ENCODE measurements at places on chromosomes 5 and 9.

GRCh38 chr5:163595932-163596607 lies 90.7 kb downstream of the MAT2B start:
- DNase-seq, result no peak

DNA sequence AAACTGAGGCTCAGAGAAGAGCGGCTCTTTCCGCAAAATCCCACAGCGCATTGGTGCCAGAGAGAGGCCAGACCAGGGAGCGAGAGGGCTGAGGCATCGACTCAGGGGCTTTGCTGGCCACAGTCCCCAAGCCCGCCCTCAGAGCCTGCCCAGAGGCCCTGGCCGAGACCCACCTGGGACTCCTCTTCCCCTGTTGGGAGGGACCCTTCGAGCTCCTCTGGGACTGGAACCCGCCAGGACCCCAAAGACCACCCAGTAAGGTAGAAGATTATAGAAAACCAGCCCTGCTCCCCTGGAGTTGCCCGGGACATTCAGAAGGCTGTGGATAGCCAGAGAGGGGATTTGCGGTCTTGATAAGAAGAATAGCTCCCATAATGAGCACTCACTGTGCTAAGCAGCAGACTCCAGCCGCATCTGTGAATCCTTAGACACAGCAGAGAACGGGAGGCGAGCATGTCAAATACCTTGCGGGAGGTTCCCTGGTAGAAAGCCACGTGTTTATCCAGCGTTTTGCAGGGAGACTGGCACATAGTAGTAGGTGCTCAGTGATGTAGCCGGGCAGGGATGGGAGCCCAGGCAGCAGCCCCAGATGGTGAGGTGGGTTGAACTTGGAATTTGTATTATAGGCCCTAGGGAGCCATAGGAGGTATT lies 651 bp upstream of the AK1 start:
- no peak for DNase-seq

GRCh38 chr9:102085548-102085947 lies 347.1 kb upstream of the GRIN3A start:
- DNase-seq, result no peak

GRCh38 chr5:37532976-37533740 lies 154.0 kb downstream of the WDR70 start:
- DNase-seq, result no peak

DNA sequence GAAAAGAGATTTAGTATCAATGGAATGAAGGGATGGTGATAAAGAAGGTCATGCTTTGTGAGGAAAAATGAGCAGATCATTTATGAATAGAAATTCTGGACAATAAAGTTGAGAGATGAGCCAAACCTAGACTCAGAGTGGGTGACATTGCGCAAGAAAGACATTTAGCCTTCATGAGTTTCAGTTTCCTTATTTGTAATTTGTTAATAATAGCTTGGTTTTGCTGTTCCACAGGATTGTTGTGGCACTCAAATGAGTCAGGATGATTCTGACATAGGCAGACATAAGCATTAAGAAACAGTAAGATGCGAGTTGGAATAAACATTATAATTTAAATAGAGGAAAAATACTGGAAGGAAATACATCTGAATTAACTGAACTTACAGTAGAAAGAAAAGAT lies 34.8 kb downstream of the ITGA2 start:
- DNase-seq, result peak; percentile 83

- no peak for DNase-seq
Measured at GRCh38 chr9:88685966-88686365, 151.0 kb downstream of the NXNL2 start.

DNA sequence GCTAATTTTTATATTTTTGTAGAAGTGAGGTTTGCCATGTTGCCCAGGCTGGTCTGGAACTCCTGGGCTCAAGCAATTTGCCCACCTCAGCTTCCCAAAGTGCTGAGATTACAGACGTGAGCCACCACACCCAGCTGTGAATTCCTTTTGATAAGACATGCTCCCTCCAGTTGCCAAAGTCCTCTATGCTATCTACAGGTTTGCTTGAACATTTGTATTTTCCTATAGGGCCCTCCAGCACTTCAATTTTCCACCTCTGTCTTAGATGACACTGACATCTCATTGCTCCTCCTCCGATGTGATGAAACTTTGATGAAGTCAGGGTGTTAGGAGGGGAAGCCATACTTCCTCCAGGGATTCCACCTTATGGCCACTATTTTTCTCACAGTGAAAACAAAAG lies 25.2 kb upstream of the CTSV start:
- no peak for DNase-seq

DNA sequence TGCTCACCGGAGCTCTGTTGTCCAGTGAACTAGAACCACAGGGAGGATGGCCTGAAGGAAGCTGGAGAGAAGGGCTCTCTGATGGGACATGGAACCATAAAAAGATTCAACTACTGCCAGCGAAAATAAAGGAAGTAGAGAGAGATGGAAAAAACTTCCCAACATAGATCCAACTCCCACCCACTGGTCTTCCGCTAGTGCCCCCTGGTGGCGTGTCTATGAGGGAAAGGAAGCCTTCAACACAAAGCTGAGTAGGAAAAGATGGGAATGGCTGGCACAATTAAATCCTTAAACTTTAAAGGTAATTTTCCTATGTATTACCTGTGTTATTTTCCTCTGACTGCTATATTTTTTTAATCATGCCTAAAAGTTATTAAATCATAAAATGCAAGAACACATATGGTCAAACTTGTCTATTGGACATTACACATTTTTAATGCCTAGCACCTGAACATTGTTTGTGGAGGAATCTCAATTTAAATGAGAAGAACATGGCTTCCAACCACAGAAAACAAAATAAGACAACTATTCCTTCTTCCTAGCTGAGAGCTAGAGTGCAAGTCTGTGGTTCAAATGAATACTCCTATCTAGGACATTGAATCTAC lies 51.5 kb downstream of the CEP120 start:
- DNase-seq, result peak; percentile 6

GRCh38 chr9:128390150-128390812 lies 19.1 kb downstream of the URM1 start:
- DNase-seq, result no peak

GRCh38 chr5:91361055-91361701 lies 21.9 kb downstream of the ARRDC3 start:
- DNase-seq, result peak; percentile 61

DNA sequence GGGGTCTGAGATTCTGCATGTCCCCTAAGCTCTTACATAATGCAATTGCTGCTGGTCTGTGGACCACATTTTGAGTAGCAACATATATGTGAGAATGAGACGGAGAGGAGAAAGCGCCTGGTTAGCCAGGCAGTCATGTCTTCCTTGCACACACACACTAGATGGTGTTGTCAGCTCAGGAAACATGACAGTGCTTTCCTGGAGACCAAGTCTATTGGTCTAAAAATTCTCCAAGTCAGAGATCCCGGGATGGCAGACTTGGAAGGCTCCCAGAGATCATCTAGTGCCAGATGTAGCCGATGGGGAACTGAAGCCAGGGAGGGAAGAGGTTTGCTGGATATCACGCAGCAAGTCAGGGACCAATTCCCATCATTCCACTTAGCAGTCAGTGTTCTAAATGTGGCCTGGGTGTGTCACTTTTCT lies 53.4 kb downstream of the GALNT12 start:
- no peak for DNase-seq

DNA sequence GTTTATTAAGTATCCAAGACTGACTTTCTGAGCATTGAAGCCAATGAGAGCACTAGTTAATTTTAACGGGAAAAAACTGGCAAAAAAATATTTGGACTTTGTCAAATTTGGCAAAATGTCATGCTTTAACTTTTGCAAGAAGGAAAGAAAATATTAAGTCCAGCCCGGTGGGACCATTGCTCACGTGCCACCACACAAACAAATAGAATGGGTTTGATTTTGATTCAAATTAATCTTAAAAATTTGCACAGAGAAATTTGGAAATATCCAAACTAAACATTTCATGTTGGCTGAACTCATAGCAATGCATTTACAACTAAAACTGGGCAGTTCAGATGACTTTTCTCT lies 302.2 kb downstream of the EBF1 start:
- DNase-seq, result no peak

DNA sequence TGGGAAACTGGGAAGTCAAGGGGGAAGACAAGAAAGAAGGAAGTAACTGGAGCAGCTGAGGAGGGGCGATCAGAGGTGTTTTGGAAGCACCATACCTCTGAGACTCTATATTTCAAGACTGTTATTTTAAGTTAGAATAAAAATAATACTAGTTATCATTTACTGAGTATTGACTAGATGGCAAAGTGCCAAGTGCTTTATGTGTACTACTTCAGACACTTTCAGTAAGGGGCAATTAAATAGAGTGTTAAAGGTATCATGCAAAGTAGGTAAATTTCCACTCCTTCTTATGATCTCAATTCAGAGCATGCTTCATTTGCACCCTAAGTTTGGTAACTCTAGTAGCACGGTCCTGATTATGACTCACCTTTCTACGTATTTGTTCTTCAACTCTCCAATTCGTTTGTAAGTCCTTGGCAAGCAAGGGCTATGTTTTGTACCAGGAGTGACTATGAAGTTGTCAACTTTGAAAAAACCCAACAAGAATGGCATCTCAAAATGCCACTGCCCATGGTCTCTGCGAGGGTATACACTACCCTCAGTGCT lies 152.4 kb upstream of the RAPGEF1 start:
- no peak for DNase-seq

GRCh38 chr5:141919218-141920119 lies 4.2 kb upstream of the DELE1 start:
- no peak for DNase-seq

DNA sequence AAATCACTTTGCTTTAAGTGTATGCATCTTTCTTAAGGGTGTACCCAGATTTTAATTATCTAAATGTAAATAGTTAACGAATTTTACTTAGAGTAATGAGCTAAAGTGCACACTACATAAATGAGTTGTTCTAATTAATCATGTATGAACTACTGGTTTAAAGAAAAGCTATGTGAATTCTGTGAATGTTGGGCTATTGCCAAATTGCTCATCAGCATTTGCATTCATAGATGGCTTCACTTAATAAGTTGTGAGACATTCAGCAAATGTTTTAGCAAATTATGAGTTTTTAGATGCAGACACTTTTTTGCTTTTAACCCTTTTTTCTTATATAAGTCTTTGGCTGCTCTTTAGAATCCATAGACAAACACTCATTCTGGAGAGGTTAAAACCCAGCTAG lies 175.7 kb downstream of the PBX3 start:
- DNase-seq, result no peak

GRCh38 chr5:151772029-151772845 lies 483 bp downstream of the G3BP1 start:
- peak; percentile 45 for DNase-seq

GRCh38 chr9:88421348-88421747 lies 33.1 kb downstream of the SPIN1 start:
- no peak for DNase-seq

- no peak for DNase-seq
Measured at GRCh38 chr5:172506251-172506650, 51.9 kb upstream of the SH3PXD2B start.

- no peak for DNase-seq
Measured at GRCh38 chr5:58240322-58240721, 219.6 kb downstream of the PLK2 start.

GRCh38 chr9:109176386-109176785 lies 9.3 kb upstream of the FRRS1L start:
- no peak for DNase-seq

- DNase-seq, result no peak
Measured at GRCh38 chr5:64838803-64839202, 70.1 kb downstream of the CWC27 start.

- DNase-seq, result peak; percentile 48
Measured at GRCh38 chr5:139746691-139747582, 48.7 kb upstream of the PSD2 start.

Measured in activated CD4-positive, alpha-beta T cell treated with anti-CD3 and anti-CD28 coated beads, Interleukin-10, Interleukin-2, amounts not matched to agents 100 ng/mL and 50 ng/mL, durations not matched to agents 16 hours and 8 hours (primary cell).